Left ventricle myocardium superior (tissue), 1 donor: ENCODE measurements at places on chromosomes 13 and 19. TPM values are rescaled to one million over a fixed set of nuclear protein-coding genes. Genes with fewer than 3 reads are reported as not detected.

GRCh38 chr19:55703790-55704215 is 28.8 kb downstream of the EPN1 start:
- DNase-seq: peak; percentile 67

DNA sequence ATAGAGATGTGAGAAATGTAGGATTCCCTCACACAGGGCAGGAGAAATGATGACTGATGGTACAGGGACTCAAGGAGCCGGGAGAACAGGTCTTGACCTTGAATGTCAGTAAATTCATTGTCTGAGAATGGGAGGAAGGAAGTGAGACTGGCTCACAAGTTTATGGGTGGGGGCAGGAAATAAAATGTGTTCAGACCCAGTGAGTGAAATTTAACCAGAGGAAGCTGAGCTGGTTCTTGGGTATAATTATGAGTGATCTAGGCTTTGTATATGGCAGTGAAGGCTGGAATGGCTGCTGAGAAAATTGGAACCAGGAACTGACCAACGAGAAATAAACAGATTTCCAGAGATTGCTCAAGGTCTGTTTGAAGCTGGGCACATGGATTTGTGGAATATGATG is 6.3 kb upstream of the IGSF23 start:
- no peak for DNase-seq

The RASA3 gene
- 12.3 TPM for total RNA-seq

The SCAF1 gene
- 44.9 TPM for total RNA-seq

The SWSAP1 gene
- total RNA-seq: 2.0 TPM

- DNase-seq: no peak
Observed at GRCh38 chr13:106799781-106800335, 231.9 kb upstream of the ARGLU1 start.

- no peak for DNase-seq
Observed at GRCh38 chr13:78826936-78827335, 168.0 kb upstream of the OBI1 start.

GRCh38 chr13:98366010-98366409 is 188.9 kb upstream of the RNF113B start:
- DNase-seq: no peak

DNA sequence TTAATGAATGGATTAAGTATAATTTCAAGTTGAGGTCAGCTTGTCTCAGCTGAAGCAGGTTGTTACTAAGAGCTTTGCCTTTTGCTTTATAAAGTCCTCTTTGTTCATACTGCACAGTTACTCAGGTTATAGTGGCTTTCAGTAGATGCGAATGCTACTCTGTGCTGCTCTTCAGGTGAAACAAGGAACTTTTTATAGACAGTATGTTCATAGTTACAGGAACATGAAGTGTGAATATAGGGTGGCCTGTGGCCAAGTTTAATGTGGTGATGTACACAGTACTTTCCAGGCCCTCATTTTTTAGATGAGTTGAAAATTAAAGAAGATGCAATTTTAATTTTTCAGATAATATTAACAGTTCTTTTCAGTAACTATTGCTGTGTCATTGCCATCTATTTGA is 20.8 kb downstream of the SUGT1 start:
- no peak for DNase-seq

DNA sequence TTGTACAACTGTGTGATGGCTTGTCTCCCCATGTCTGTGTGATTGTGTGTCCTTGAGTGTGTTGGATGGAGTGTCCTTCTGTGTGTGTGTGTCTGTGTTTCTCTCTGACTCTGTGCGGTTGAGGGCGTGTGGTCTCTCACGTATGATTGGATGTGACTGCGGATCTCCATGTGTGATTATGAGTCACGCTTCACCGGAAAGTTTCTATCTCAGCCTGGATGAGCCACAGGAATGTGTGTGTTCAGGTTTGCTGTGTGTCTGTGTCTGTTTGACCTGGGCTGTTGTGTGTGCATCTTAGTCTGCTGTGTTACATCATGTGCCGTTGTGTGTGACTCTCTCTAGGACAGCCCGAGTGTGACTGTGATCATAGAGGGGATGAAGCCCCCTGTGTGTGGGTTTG is 15.5 kb upstream of the ZNF835 start:
- DNase-seq: no peak

DNA sequence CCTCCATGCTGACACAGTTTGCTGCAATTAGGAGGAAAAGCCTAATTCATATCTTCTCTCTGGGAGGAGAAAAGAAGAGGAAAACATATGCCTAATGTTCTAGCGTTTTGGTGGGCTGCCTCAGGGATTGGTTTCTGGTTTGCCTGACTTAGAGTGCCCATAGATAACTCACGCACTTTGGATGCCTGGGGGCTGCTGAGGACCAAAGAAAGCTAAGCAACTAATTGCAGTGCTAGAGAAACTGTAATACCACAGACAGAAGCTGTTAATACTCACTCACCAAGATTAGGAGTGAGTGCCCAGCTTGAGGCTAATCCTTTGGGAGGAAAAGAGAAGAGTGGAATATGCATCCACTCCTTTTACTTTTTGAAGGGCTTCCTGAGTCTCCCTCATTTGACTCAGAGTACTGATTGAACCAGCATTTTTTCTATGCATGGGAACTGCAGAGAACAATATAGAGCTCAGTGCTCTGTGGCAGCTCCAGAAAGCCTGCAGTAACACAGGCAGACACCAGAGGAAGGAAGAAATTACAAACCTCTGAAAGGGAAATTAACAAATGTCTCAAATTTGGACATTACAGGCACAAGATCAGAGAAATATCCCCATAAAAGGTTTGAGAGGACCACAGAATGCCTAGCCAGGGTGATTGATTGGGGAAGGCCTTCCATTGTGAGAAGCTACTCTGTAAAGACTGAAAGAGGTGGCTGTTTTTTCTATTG is 666.4 kb downstream of the OLFM4 start:
- DNase-seq: no peak

- DNase-seq: no peak
Observed at GRCh38 chr13:113489171-113489548, 1.4 kb downstream of the DCUN1D2 start.

The DPF1 gene
- total RNA-seq: 0.40 TPM

- no peak for DNase-seq
Observed at GRCh38 chr19:30651066-30651465, 278.9 kb downstream of the ZNF536 start.

DNA sequence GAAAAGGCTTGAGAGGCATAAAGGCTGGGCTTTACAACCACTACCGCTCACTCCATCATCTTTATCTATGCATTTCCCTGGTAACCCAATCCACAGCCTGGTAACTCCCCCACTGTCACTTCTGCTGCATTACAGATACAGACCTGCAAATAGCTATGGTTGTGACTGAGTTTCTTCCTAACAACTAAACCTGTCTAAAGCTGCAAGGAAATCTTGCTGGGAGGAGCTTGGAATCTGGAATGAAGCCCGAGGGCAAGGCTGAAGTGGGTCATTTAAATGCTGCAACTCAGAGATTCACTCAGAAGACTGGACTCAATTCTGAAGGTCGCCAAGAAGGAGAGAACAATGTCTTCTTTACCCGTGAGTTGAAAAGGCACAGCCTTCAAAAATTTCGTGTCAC is at the start of gene LGALS13:
TSS of gene LGALS13 (plus strand) at position 301 of the 400 bp plus-strand sequence. CDS start at position 346, 45 bp downstream.
- no peak for DNase-seq

GRCh38 chr13:57969951-57970350 is 338.4 kb downstream of the PCDH17 start:
- DNase-seq: no peak

The IGFL2 gene
- not detected for total RNA-seq

The RASAL3 gene
- total RNA-seq: 2.0 TPM

The ANKLE1 gene
- total RNA-seq: 0.12 TPM

GRCh38 chr19:3250675-3251074 is 26.2 kb downstream of the CELF5 start:
- no peak for DNase-seq

DNA sequence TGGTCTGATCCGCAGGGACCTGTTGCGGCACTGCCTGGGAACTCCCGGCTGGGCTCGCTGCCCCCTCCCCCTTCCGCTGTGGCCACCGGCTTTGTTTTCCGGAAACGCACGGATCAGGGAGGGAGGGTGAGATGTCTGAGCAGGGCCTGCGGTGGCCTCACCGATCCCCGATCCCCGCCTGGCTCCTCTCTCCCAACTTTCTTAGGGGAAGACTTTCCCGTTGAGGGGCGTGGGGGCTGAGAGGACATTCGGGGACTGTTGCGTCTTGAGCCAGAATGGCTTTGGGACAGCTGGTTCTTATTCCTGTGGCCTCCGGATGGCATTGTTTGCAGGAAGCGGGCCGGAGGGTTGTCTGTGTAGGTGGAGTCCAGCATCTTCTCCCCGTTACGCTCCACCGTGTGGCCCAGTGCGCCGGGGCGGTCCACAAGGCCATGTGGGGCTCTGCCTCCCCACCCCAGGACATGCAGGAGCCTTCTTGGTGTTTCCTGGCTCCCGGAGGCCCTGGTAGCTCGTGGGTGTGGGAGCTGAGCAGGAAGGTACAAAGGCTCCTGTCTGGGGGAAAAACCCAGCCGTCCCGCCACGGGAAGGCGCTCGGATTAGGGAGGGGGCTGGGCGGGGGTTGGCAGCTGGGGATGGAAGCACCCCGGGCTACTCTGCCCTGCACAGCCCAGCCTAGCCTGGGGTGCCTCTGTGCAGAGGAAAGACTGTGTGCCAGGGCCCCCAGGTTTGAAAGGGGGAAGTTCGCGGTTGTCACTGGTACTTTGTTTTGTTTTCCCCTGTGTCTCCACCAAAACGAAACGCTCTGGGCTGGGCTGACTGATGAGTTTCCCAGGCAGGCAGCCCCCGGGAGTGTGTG is 1.3 kb downstream of the CSNK1G2 start:
- peak; percentile 73 for DNase-seq

- no peak for DNase-seq
Observed at GRCh38 chr13:18946738-18947137, 234.9 kb downstream of the TUBA3C start.
